ENCODE measurements at places on chromosomes 2 and 18.

DNA sequence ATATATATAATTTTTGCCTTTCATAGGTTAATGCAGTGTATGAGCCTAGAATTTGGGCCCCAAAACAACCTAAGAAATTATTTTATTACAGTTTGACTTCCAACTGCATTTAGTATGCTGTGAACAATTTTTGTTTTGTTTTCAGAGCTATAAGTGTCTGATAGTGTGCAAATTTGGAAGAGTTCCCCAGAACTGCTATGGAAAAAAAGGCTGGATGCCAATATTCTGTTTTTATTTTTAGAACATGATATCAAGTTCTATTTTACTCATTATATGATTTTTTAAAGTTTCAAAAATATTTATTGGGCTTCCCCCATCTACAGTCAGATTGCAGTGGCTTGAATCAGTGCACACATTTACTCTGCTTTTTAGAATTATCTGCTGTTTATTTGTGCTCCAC is 42.6 kb downstream of the MRPS9 start:
- no peak for DNase-seq

DNA sequence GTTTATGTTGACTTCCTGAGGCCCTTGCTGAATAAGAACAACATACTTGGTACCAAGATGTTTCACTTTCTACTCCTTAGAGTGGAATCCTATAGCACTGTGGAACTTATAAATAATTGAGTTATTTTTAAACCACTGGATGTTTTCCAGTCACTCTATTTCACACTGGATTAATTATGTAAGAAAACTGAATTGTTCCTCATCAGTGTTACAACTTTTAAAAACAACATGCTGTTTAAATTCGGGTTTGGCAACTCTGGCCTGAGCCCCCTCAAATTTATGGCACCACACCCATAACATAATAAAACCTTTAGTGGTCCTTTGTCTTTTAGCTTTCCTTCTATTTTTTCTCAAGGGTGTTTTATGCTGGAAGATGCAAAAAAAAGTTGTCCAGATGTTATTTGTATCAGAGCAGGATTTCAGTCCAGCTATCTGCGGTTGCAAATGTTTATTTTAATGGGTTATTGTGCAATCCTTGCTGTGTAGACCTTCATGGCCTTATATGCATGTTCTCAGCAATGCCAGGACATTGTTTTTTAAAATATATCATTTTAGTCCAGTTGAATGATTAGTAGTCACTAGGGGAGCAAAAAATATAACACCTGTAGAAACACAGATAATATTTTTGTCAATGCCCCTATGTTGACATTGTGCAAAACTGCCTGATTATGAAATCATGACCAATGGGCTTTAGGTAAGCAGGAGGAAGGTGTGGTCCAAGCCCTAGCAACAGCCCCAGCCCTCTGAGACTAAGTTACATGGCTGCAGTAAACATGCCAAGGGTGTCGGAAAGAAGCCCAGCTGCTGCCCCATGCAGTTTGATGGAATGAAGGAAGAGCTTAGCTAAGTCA is 638.0 kb upstream of the ZEB2 start:
- DNase-seq: no peak

- DNase-seq: no peak
These were observed 27.4 kb upstream of the MBOAT2 start for GRCh38 chr2:9030841-9031240.

GRCh38 chr2:145374165-145374564 is 854.2 kb upstream of the ZEB2 start:
- no peak for DNase-seq

DNA sequence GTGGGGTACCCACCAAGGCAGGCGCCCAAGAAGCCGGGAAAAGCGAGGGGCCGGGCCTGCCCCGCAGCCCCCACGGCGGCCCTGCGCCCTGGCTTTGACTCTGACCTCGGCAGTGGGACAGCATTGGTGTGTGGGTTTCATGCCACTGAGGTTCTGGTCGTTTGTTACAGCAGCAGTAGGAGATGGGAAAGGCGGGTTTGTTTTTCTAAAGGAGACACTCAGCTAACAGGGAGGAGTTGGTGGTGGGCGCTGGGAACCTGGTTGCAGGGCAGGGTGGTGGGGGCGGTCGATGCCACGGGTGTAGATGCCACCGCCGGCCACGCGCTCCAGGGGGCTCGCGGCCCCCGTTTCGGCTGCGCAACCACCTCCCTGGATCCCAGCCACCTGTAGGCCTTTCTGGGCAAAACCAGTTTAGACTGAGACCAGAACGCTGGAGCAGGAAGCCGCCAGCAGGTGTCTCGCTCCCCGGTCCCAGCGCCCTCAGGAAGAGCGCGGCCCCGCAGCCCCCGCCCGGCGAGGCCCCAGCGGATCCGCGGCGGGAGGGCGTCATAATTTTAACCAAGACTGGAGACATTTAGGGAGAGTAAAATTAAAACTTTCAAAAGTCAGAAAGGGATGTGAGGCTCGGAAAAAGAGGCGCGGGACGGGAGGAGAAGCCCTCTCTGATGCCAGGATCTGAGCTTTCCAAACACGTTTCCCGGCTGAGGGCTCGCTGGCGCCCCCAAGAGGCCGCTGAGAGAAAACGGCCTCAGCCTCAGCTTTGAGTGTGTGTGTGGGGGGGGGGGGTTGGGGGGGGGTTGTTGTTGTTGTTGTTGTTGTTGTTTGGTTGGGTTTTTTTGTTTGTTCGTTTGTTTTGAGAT is 17.4 kb downstream of the CIDEA start:
- DNase-seq: peak; percentile 52

- DNase-seq: no peak
These were observed 109.5 kb upstream of the ITGB6 start for GRCh38 chr2:160309585-160309984.

- DNase-seq: no peak
These were observed 21.5 kb downstream of the B3GNT2 start for GRCh38 chr2:62217421-62217820.

DNA sequence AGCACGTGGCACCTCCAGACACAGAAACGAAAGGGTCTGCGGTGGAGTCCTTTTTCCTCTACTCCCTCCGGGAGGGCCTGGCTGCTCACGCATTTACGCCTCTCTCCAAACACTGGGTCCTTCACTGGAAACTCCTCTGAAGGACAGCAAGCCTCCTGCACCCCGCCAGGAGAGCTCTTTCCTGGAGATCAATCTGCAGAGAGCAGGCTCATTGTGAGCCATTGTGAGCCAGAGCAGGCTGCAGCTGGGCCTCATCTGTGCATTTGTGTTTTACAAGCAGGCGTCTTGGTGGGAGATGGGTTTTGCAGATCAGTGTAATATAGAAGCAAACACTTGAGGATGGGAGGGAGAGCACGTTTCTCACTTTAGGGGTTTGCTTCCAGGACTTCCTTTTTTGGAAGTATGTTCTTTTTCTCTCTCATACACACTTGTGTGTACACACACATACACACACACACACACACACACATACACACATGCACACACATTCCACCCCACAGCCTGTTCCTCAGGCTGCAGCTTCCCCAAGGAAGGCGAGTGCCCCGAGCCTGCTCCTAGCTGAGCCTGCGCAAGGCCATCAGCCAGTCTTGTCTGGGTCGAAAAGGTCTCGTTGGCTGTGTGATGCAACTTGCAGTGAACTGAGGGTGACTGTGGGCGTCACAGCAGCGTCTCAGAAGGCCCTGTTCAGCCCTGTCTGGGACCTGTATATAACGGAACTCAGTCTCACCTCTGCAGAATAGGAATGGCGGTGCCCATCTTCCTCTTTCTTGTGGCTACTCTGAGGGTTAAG is 163.5 kb downstream of the GLI2 start:
- DNase-seq: no peak

- DNase-seq: no peak
These were observed 305.9 kb downstream of the ARHGAP15 start for GRCh38 chr2:143435131-143435530.

GRCh38 chr18:60865801-60866200 is 467.4 kb upstream of the CDH20 start:
- DNase-seq: no peak

- DNase-seq: no peak
These were observed 230.8 kb downstream of the CELF4 start for GRCh38 chr18:37334631-37335408.

DNA sequence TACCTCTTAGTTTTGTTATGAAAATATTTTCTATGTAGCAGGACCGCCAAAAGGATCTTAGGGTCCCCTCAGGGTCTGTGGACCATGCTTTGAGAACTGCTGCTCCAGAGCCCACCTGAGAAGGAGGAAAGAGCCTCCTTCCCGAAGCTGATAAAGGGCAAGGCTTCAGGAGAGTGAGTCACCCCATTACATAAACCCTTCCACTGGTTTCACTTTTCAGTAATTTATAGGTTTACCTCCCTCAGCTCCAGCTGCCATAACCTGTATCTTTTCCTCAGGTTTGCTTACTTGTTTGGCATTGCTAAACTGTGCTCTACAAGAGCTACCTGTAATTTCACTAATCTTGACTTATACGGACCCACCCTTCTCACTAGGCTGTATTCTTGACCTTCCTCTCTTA is 6.6 kb downstream of the TTLL4 start:
- no peak for DNase-seq

GRCh38 chr2:172046080-172046678 is 39.1 kb upstream of the DLX1 start:
- DNase-seq: no peak

DNA sequence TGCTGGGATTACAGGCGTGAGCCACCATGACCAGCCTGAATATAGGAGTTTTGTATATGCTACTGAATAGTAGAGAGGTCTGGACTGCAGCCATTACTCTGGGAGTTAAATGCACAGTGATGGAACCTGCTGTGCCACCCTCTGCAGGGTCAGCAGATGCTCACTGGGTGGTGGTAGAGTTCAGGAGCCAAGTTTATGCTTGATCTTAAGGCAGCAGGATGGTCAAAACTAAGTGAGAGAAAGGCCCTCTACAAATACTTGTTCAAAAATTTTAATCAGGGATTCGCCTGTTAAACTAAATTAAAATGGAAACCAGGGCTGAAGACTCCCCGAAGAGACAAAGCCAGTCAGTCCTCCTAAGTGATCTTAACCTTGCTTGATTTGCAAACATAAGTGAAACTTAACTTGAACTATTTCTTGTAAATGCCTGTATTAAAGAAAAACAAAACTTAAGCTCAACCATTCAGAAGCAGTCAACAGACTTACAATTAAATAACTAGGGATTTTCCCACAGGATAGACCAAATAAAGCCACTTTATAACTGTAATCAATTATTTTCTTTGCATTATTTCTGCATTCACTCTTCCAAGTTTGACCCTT is 4.2 kb upstream of the WDFY1 start:
- no peak for DNase-seq

GRCh38 chr2:120937686-120938044 is 202.0 kb downstream of the GLI2 start:
- no peak for DNase-seq

DNA sequence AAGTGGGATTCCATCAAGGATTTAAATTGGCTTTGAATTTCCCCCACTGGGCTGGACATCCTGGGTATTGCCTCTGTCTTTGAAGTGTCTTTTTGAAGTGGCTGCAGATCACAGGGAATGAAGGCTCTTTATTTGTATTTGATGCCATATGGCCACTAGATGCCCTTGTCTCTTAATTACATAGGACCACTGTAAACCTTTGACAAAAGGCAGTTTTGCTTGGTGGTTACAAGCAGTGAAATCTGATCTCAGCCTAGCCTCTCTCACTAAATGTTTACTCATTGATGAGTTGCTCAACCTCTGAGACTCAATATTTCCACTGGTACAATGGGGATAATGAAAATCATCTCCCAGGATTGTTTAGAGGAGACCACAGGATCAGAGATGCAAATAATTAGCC is 102.2 kb downstream of the INSIG2 start:
- DNase-seq: no peak

DNA sequence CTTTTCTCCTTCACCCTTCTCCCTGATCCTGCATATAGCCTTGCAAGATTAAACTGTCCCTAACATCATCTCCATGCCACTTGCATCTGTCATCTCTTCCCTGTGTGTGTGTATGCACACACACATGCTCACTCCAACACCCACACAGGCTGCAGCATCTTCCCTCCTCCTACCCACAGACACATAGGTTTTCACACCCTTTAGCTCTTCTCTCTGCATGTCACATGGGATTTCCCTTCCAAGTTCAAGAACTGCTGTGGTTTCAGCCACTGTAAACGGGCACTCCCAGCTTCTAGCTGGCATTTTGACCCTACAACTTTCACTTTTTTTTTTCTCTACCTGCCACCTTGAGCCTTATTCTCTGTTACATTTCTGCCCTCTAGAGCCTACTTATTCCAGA is 6.4 kb downstream of the CELF4 start:
- no peak for DNase-seq

DNA sequence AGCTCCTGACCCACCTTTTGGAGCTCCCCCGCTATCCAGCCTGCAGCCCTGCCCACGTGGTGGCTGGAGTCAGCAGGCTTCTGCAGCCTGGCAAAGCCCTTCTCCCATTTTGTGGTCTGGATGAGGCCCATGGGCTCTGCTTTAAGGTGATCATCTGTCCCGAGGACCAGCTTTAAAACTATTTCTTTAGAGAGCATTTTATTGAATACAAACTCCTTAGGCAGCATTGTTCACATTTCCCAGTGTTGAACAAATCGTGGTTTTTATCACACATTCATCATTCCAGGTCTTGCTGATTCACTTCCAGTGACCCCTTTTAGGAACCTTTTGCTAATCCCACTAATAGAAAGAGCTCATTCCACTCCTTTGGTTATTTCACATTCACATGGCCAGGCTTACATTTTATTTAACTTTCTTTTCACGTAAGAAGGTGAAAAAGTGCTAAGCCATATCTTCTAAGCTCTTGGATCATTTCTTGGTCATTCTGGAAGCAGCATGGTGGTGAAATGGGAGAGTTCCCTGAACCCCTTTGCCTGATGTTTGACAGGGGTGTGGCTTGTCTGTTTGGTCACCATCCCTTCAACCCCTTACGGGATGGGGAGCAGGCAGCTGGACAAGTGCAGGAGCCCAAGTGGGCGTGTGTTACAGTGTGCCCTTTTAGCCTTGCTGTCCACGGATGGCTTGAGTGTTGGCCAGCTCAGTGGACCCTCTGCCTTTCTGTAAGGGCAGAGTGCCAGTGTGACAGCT is 80.4 kb upstream of the RAPGEF4 start:
- DNase-seq: no peak

- no peak for DNase-seq
These were observed 18.5 kb upstream of the DTNA start for GRCh38 chr18:34691614-34692013.

Measured in amygdala (tissue), 56 donors.